ENCODE measurements at places on chromosomes 12 and 14.
A peak's percentile ranks its signal among the peaks of the same experiment; 100 is the strongest.

DNA sequence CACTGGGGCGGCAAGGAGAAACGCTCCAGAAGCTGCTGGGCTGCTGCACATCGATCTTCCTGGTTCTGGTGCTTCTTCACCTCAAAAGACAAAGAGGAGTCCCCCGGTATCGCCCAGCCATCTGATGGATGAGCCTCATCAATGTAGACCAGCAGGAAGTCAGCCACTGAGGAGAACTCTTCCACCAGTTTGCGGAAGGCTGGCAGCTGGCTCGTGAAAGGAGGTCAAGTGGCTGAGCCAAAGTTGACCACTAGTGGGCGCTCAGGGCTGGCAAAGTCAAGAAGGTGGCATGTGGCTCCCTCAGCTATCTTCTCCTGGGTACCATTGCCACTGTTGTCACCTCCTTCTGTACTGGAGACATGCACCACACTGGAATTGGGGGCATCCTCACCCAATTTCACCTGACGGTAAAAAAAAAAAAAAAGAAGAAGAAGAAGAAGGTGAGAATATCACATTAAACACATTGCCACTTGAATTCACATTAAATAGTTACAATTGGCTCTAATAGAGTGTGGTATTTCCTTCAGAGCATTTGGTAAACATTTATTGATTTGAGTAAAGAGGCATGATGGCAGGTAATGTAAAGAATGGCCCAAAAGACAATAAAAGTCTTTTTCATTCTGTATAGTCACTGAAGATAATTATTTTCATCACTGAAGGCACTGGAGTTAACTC is 8.3 kb downstream of the DIO2 start:
- peak; percentile 2 for DNase-seq

DNA sequence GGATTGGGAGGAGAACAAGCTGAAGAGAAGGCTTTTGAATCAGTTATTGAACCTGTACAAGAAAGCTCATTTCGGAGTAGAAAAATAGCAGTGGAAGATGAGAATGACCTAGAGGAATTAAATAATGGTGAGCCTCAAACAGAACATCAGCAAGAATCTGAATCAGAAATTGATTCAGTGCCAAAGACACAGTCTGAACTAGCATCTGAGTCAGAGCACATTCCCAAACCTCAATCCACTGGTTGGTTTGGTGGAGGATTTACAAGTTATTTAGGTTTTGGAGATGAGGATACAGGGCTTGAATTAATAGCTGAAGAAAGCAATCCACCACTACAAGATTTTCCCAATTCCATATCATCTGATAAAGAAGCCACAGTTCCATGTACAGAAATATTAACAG is 13.5 kb downstream of the MIA2 start:
- DNase-seq = no peak

DNA sequence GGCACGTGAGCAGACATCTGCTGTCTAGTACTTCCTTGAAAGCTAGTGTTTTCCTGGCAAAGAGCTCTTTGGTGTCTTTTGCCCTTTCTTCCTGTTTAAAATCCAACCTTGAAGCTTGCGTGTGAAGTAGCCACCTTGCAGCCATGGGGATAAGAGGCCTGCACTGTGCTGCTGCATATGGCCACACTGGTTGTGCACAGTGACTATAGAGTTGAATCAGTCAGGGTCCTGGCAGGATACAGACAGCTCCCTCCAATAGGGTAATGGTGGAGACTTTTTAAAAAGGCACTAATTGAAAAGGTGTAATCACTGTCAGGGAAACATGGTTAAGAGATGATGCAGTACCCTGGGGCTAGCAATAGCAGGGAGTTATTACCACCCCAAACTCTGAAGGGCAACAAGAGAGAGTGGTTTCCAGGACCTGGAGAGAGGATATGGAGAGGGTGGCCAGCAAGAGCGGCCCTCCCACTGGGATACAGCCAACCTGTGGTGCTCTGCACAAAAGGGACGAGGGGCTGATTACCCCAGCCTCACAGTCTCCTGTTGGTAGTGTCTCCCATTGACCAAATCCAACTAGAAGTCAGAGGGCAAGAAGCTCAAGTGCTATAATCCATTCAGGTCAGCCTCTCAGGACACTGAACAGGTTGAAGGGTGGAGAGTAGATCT is 4.8 kb upstream of the GLT8D2 start:
- no peak for DNase-seq

DNA sequence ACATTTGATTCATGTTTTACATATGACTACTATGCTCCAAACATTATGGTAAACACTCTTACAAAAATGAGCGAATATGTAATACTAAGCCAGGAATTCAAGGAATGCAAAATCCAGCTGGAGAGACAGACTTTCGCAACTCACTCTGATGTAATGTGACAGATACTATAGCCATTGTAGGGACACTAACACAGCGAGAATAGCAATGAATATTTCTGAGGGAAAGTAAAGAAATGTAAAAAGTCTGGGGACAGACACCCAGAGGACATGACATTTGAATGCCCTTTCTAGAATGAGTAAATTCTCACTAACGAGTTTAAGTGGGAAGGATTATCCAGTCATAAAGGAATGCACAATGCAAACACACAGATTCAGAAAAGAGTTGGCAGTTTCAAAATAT is 121.9 kb downstream of the PIK3C2G start:
- no peak for DNase-seq

GRCh38 chr12:92735131-92735721 is 32.4 kb downstream of the PLEKHG7 start:
- DNase-seq = no peak

DNA sequence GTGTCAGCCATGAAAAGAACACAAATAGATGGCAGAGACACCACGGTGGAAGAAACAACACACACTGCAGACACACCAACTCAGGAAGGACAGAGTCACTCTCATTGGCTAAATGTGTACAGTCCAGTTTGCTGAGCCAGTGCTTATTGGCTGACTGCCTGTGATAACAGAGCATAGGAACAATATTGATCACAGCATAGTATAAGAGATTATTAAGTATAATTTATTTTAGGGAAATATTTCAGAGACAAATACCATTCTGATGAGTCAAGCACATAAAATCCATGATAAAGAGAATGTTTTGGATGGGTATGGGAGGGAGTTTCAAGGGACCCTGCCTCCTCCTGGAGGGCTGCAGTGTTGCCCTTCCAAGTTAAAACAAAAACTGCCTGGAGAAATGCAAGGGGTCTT is 50.9 kb downstream of the BTG1 start:
- DNase-seq = no peak

DNA sequence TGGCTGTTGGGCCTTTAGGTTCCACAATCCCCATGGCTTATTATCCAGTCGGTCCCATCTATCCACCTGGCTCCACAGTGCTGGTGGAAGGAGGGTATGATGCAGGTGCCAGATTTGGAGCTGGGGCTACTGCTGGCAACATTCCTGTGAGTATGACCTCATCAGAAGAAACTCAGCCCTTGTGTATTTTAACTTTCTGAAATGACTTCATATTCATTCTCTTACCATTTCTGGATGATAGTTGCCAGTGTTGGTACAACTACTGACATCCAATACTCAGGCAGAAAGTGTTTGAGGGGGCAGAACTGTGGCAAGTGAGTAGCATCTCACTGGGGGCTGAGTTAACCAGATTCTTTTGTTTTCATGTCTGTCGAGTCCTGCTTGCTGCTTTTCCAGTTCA is 2.3 kb downstream of the DAZAP2 start:
- DNase-seq = no peak

DNA sequence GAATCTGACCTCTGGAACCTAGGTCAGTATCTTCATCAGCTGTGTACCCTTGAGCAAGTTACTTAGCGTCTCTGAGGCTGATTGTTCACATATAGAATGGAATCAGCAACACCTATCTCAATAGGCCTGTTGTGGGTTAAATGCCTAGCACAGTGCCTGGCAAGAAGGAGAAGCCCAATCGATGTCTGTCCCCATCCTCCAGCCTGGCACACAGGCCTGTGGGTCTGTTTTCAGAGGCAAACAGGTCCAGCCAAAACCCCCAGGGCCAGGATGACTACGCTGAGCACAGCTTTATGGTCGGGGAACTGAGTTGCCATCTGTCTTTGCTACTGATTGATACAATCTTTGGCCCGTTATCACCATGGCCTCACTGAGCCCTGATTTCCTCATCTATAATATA is 89.2 kb downstream of the NUAK1 start:
- DNase-seq = no peak

- DNase-seq = no peak
These were observed 64.4 kb downstream of the RNF34 start for GRCh38 chr12:121464331-121464730.

GRCh38 chr12:1758887-1759286 is 61.5 kb upstream of the LRTM2 start:
- no peak for DNase-seq

DNA sequence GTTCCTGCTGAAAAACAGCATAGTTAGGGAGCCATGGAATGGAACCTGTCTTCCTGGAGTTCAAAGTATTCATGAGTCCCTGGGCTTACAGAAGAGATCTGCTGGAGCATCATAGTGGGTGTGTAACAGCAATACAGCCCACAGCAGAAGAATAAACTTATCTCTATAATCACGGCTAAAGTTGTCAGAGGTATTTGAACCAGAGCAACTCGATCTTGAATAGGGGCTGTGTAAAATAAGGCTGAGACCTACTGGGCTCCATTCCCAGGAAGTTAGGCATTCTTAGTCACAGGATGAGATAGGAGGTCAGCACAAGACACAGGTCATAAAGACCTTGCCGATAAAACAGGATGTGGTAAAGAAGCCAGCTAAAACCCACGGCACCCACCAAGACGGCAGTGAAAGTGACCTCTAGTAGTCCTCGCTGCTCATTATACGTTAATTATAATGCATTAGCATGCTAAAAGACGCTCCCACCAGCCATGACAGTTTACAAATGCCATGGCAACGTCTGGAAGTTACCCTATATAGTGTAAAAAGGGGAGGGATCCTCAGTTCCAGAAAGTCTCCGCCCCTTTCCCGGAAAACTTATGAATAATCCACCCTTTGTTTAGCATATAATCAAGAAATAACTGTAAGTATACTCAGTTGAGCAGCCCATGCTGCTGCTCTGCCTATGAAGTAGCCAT is 223.4 kb downstream of the PCNX1 start:
- DNase-seq = no peak

DNA sequence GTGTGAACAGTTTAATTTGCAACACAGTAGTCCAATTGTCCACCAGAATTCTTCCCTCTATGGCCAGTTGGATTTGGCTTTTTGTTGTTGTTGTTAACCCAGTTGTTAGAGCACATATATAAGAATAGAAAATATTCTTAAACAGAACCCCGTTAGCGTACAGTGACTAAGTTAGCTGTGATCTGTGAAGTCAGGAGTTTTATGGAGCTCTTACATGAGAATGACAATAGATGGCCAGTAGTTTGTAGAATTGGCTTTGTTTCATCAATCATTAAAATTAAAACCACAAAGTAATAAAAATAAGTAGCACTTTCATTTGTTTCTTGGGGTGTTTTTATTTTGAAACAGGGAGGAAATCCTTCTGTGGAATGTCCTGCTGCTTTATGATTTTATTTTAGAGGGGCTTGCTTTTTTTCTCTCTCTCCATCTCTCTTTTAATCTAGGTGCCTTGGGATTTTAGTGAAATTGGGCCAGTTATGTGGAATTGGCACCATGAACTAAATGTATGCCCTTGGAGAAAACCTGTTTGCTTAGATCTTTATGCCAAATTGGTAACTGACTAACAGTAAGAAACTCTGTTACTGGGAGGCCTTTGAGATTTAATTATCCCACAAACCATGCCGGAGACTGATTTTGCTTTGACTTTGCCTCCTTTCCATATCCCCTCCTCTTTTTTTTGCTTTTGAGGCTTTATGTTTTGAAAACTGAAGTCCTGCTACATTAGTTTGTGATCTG is 22.9 kb downstream of the FBXW8 start:
- DNase-seq = no peak

GRCh38 chr12:26340649-26341048 is 145.3 kb downstream of the SSPN start:
- no peak for DNase-seq

DNA sequence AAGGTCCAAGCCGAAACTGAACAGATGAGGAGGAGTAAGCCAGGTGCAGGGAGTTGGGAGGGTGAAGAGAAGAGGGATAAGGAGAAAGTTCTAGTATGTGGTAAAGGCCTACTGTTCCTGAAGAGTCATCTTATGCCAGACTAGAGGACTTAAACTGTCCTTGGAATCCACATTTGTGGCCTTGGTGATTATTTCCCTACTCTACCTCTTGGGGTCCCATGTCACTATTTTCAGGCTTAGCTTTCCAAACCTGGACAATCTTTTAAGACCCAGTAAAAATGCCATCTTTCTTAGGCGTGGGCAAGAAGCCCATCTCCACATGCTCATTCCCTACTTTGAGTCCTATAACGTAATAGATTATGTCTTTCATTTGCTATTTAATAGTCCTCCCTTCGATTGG is 40.1 kb upstream of the CRY1 start:
- DNase-seq = no peak

- DNase-seq = no peak
These were observed 1.5 kb downstream of the TCP11L2 start for GRCh38 chr12:106304001-106304421.

DNA sequence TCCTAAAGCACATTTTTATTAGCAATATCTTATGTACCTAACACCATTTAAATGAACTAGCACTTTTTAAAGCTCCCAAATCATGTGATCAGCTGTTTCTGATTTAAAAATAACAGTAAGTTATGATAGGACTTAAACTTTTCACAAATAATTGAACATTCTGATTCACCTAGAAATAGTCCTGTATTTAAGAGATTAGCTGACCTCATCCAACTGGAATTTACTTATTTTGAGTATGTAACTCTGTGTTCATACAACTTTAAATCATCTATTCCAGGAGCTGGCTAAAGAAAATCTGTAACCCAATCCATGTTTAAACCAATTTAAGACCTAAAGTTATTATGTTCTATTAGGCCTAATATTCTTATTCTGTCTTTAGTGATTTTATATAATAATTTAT is 184.3 kb downstream of the CCDC91 start:
- DNase-seq = no peak

DNA sequence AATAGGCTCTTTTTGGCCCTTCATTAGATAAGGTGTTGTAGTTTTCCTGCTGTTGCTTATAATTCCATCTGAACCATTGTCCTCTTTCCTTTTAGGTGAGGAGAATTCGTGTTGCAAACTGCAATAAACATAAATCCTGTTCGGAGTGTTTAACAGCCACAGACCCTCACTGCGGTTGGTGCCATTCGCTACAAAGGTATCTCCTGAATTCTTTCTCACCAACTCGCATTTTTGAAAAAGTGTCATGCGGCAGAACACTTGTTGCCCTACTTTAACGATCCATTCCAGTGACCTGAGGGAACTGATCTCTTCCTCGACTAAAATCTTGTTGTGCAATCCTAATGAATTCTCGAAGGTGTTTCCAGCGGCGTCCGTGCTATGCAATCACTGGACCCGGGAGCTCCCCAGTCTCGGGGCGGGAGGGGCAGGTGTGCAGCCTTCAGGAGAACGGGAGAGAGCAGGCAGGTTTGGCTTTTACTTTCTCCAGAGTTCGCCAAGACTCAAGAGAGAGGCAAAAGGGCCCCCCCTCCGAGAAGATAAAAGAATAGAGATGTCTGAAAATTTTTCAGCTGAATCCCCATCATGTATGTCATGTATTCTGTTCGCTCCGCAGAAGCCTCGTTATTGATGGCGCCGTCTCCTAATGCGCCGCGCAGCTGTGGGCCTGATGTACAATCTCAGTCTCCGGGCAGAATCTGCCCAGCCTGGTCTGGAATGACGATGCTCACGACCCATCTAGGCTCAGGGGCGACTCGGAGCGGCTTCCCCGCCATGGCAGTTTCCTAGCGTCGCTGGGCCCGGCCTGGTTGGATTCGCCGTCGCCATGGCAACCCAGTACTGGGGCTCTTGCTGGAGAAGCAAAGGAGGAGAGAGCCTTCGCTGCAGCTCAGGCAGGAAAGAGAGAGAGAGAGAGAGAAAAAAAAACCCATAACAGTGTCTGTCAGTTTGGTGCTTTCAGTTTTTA is 38.2 kb downstream of the PLXNC1 start:
- DNase-seq = no peak

Data from activated naive CD8-positive, alpha-beta T cell treated with anti-CD3 and anti-CD28 coated beads for 36 hours (primary cell).